Hypothalamus (tissue), 51 donors: ENCODE measurements at places on chromosomes 1 and 21.

- DNase-seq = no peak
Observed at GRCh38 chr21:39686646-39687468, 58.1 kb upstream of the IGSF5 start.

GRCh38 chr1:223674119-223674890 is 8.8 kb upstream of the CAPN8 start:
- no peak for DNase-seq

- peak; percentile 5 for DNase-seq
Observed at GRCh38 chr21:43865540-43866259, 677 bp downstream of the AGPAT3 start.

- no peak for DNase-seq
Observed at GRCh38 chr1:56303805-56304204, 275.6 kb downstream of the PLPP3 start.

DNA sequence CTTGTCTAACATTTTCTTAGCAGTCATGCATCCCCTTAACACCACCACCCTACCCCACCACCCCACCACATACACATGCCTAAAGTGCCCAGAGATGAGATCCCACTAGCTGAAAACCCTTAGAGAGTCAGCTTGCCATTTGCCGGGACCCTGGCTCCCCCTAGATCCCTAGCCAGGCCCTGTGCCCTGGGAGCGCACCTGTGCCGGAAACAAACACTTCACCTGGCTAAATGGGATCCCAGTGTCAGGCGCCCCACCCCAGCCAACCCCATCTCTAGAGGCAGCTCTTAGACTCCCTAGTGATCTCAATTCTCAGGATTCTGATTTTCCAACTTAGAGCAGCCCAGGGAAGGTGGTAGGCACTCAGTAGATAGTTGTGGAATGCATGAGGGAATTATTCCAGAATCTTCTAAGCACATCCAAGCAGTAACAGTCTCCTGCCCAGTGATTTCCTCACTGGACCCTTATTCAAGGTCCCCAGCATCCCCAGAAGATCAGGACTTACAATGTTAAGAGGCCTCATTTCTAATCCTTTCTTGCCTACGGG is 105.2 kb downstream of the LAMC2 start:
- DNase-seq = no peak

- DNase-seq = no peak
Observed at GRCh38 chr1:18229625-18230024, 122.0 kb downstream of the IGSF21 start.

- DNase-seq = no peak
Observed at GRCh38 chr1:90370686-90371447, 346.2 kb downstream of the BARHL2 start.

- no peak for DNase-seq
Observed at GRCh38 chr1:18819986-18820790, 39.3 kb downstream of the TAS1R2 start.

DNA sequence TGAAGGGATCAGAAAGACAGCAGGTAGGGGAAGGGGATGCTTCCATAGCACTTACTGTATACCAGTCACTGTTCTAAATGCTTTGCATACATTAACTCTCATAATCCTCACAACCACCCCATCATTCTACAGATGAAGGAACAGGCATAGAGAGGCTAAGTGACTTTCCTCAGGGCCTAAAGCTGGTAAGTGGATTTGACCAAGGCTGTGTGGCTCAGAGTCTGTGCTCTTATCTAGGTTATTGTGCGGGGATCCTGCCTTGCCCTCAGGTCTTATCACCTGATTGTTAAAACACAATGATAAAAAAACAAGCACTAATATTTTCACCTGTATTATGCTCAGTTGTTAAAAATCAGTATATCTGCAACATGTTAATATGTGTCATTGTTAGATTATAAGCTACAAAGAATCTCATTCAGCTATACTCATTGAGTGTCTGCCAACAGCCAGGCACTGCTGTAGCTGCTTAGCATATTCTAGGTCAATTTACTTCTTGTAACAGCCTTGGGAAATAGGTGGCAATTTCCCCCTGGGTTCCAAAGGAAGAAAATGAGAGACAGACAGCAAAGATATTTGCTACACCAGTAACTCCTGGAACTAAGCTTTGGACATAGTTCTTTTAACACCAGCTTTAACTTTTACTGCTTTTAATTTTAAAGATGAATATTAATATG is 38.6 kb upstream of the RBM15 start:
- DNase-seq = no peak

DNA sequence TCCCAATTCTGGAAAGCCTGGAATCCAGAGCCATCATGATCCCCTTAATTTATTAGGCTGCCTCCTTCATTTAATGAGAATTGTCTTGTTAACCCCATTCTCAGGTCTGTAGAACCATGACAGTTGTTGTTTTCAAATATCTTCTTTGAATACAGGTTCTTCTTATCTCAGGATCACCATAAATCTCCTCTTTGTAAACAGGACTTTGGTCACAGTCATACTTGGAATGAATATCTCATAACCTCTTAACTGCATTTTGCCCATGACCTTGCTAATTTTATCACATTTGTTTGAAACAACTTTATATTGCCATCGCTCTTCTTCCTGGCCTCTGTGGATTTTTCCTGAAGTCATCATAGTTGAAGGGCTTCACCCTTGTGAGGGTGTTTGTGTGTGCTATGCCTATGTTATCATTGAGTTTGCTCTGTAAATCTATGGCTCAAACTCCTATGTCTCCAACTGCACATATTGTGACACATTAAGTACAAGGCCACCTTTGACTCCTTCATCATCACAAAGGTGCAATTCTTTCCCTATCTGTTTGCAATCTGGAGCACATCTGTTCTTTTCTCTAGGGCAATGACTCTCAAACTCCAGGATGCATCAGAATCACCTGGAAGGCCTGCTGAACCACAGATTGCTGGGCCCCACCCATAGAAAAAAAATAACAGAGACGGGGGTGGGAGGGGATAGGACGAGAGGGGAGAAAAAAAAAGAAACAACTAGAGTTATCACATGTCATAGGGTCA is 54.2 kb downstream of the FCRL5 start:
- DNase-seq = no peak

DNA sequence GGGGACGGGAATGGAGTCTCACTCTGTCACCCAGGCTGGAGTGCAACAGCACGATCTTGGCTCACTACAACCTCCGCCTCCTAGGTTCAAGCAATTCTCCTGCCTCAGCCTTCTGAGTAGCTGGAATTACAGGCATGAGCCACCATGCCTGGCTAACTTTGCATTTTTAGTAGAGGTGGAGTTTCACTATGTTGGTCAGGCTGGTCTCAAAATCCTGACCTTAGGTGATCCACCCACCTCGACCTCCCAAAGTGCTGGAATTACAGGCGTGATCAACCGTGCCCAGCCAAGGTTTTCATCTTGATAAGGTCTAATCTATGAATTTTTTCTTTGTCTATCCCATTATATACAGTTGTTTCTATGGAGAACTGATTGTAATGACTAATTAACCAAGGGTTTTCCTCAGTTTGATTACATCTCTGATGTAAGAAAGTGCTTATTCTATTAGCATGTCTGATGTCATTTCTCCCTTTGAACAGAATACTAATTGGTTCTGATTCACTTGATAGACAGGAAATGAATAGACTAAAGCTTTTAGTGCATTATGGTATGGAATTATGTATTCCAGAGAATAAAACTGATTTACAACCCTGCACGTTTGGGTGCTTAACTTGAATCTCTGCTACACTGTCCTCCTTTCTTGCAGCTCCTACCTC is 11.9 kb downstream of the PACC1 start:
- no peak for DNase-seq

- DNase-seq = no peak
Observed at GRCh38 chr1:175200678-175201521, 8.3 kb upstream of the KIAA0040 start.

DNA sequence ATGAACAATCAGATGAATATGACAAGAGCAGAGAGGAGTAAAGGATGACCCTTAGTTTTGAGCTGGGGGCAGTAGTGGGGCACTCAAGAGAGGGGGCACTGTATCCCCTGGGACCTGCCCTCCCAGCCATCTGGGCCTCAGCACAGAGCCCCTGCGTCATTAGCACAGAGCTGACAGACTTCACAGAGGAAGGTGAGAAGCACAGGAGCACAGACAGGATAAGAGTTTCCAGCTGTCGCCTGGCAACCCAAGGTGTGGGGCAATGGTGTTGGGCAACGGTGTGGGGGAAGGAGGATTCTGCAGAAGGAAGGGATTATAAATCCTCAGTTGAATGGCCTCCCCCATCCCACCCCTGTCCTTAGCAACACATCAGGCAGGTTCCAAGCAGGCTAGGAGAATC is 30.2 kb downstream of the RAB3B start:
- no peak for DNase-seq

- no peak for DNase-seq
Observed at GRCh38 chr1:110610084-110610483, 3.9 kb upstream of the KCNA2 start.

GRCh38 chr1:36151845-36152203 is 2.5 kb upstream of the TRAPPC3 start:
- no peak for DNase-seq

DNA sequence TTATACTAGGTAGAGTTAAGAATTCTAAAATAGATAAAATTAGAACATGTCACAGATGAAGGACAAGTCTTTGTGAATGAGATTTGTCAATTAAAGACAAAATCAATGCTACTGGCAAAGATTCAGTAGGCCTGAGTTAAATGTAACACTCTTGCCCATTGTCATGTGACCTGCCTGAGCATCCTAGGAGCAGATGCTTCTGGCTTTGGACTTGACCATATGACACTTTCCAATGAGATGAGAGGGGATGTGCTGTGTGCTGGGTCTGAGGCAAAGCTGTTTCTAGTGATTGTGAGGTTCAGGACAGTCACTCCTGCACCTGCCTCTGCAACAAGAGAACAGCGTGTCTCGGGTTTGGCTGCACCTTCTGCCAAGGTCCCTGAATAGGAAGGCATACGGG is 144.9 kb downstream of the HIVEP3 start:
- DNase-seq = no peak

DNA sequence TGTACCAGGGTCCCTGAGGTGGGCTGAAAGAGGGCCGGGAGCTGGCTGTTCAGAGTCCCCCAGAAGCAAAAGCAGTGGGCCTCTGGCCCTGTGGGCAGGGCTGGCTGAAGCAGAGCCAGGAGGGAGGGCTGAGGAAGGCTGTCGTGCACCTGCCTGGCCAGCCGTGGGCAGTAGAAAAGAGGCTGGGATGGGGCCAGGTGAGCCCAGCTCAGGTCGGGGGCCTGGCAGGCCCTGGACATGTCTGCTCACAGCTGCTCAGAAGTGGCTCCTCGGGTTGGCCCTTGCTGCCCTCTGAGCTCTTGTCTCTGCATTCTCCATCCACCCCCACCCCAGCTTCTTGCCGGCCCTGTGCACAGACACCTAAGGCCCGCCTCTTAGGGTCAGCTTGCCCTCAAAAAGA is 60.0 kb downstream of the TCP10L start:
- DNase-seq = no peak

- no peak for DNase-seq
Observed at GRCh38 chr1:247536340-247536739, at the start of gene OR2C3. OR2C3 (minus strand) TSS chr1:247536440; CDS start chr1:247532511, 3,929 bp downstream.

GRCh38 chr21:38334866-38335265 is 78.1 kb downstream of the KCNJ15 start:
- no peak for DNase-seq

DNA sequence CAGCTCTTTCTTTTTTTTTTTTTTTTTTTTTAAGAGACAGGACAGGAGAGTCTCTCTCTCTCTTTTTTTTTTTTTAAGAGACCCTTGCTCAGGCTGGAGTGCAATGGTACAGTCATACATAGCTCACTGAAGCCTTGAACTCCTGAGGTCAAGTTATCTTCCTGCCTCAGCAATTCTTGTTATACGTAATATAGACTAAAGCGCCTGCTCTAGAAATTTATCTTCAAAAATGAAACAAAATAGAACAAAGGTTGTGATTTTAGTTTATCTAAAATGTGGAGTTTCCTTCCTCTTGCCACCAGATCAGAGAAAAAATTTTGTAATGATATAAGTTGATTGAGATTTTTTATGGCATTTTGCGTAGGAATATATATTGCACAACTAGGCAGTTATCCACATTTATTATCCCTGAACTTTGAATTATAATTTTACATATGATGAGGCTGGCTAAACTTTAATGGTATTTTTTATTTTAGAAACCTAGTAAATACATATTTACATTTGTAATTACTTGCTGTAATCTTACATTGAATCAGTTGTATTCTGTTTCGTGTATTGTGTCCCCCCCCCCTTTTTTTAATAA is 44.2 kb downstream of the MTF2 start:
- DNase-seq = no peak

- DNase-seq = no peak
Observed at GRCh38 chr1:40252601-40253000, 4.9 kb downstream of the TMCO2 start.

DNA sequence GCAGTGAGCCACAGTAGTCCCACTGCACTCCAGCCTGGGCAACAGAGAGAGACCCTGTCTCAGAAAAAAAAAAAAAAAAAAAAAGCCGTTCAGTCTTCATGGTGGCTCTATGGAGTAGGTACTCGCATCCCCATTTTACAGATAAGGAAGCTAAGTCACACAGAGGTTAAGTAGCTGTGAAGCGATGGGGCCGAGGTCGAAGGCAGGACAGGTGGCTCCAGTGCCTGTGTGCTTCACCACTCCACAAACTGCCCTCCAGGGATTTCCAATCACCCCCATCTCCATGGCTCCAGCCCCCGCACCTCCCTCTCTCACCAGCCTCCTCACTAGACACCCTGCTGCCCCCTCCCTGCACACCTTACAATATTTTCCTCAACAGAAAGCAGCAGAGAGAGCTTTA is 61.9 kb downstream of the SYF2 start:
- no peak for DNase-seq

DNA sequence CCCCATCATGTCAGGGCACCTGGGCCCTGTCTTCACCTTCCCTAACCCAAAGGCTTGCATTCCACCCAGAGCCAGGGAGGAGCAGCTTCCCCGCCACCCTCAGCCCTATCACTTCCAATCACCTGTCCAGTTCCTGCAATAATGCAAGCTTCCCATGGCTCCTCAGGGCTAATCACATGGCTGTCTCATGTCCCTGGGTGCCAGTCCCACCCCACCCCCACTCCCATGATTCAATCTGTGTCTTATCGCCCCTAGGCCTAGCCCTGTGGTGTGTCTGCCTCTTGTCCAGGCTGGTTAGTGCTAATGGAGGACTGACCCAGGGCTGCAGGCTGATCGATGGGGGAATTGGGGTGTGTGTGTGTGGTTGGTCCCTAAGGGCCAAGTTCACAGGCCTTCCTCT is 11.0 kb upstream of the PEAR1 start:
- DNase-seq = no peak

DNA sequence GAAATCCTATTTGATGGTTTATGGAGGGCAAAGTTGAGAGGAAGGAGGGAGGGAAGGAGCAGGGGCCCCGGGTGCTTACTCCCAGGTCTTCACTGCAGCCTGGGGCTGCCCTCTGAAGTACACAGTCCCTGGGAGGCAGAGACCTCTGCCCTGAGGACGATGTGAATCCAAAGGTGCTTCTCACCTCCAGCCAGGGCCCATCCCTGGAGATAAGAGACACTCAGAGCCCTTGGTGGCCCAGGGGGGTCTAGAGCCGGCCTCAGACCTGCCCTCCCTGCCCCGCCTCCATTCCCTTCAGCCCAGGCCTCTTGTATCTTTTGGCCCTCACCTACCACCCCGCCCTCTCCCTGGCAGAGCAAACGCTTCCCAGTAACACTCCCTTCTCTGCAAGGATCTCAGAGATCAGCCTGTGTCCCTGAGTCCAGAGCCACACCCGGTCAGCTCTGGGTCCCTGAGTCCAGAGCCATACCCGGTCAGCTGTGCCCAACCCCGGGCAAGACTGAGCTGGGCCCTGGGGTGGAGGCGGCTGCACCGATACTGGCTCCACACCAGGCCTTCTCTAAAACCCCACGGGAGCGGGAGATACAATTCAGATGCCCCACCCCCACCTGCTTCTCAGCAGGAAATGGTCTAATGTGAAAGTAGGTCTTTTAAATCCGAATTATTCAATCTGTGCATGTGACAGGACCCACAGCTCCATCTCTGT is 3.6 kb upstream of the GNB1 start:
- no peak for DNase-seq

- peak; percentile 23 for DNase-seq
Observed at GRCh38 chr1:110255392-110255787, 45.3 kb downstream of the KCNC4 start.
